ENCODE measurements at places on chromosomes 6 and 20. TPM values are rescaled to one million over a fixed set of nuclear protein-coding genes. Genes with fewer than 3 reads are reported as not detected.

The EEF1A2 gene
- 6.4 TPM for total RNA-seq

The HLA-DQB2 gene
- not detected for total RNA-seq

The LRRC73 gene
- 2.1 TPM for total RNA-seq

The RNF146 gene
- total RNA-seq, result 19.0 TPM

The SLC12A5 gene
- not detected for total RNA-seq

The COL9A3 gene
- 6.1 TPM for total RNA-seq

The TNF gene
- 4.0 TPM for total RNA-seq

The SFT2D1 gene
- total RNA-seq, result 47.1 TPM

The UBD gene
- 10.1 TPM for total RNA-seq

The MOXD1 gene
- total RNA-seq, result 0.71 TPM

The PI16 gene
- not detected for total RNA-seq

The DCDC2 gene
- 0.51 TPM for total RNA-seq

The SNAP25 gene
- 0.80 TPM for total RNA-seq

DNA sequence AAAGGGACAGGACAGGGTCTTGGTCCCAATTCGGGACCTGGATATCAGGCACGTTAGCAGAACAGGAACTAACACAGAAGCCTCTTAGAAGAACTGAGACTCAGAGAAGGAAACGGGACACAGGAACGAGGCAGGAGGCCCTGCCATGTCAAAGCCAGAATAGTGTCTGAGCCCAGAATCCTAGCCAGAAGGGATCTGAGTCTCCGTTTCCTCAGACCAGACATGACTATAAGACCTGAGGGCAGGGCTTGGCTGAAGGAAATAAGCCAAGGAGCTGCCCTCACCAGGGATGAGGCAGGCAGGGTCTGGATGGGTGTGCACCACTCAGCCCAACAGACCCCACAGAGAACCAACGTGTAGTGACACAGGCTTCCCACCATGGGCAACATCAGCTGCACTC, 40.3 kb downstream of the TRERF1 start:
- DNase-seq, result no peak

GRCh38 chr6:10736731-10737130, 10.9 kb upstream of the TMEM14B start:
- no peak for DNase-seq

DNA sequence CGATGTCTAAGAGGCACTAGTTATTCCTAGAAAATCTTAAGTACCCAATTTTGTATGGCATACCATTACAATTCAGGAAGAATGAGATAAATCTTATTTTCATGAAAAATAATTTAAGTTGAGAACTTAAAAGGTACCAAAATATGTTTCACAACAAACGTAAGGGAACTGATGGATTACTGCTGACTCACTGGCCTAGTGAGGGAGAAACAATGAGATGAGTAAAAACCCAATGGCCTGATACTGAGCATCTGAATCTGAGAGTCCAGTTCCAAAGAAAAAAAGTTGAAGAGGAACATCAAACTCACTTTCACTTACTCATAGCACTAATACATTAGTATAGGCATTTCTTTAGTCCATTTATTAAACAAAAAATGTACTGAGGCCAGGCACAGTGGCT, 56.0 kb downstream of the MDN1 start:
- no peak for DNase-seq

DNA sequence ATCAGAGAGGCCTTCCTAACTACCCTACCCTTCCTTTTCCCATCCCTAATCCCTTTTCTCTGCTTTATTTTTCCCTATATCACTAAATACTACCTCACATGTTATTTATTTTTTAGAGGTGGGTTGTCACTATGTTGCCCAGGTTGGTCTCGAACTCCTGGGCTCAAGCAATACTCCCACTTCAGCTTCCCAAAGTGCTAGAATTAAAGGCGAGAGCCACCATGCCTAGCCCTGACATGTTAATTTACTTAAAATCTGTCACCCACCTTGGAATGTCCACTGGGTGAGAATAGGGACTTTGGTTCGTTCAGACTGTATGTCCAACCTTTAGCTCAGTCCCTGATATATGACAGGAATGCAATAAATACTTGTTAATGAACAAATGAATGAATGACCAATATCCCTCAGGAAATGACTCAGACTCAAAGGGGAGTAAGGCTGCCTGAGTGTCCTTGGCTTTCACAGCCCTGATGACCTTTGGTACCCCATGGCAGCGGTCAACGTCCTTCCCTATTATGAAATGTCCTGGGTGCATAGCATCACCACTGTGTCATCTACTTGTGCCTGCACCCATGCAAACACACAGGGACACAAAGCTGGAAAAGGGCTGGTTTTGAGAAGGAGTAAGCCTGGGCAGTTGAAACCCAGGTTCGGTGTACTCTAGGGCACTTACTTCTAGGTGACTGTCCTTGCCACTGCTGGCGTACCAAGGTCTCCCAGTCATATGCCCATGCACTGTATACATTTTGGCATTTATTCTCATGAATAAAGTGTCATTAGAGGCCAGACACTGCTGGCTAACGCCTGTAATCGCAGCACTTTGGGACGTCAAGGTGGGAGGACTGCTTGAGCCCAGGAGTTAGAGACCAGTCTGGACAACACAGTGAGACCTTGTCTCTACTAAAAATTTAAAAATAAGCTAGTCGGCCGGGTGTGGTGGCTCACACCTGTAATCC, 26.5 kb downstream of the BCL2L1 start:
- peak; percentile 64 for DNase-seq

DNA sequence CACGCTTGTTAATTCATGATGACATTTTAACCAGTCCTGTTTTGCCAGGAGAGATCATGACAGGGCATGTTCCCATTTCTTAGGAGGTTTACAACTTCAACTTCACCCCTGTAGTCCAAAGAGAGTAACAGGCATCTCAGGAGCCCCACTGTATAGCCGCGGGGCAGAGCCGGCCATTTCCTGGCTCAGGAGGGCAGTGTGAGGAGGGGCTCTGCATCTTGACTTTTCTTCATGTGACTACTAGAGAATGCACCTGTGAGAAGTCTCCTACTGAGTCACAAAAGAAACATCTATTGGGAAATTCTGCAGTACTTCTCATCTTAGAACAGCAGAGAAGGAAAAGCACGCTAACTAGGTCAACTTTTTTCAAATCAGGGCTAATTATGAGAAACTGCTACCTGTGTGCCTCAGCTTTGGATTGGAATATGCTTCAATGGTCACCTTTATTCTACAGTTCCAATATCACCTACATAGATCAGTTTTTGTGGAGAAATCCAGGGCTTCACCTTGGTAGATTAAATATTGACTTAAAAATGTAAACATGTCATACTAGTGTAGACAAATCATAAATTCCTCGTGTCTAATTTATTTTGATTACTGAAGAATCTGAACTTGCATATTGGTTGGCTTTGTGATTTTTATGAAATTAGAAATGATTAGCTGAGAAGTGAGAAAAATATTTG, 28.6 kb upstream of the SIM1 start:
- DNase-seq, result no peak

GRCh38 chr6:34717466-34717865, 20.9 kb upstream of the ILRUN start:
- DNase-seq, result peak; percentile 19

DNA sequence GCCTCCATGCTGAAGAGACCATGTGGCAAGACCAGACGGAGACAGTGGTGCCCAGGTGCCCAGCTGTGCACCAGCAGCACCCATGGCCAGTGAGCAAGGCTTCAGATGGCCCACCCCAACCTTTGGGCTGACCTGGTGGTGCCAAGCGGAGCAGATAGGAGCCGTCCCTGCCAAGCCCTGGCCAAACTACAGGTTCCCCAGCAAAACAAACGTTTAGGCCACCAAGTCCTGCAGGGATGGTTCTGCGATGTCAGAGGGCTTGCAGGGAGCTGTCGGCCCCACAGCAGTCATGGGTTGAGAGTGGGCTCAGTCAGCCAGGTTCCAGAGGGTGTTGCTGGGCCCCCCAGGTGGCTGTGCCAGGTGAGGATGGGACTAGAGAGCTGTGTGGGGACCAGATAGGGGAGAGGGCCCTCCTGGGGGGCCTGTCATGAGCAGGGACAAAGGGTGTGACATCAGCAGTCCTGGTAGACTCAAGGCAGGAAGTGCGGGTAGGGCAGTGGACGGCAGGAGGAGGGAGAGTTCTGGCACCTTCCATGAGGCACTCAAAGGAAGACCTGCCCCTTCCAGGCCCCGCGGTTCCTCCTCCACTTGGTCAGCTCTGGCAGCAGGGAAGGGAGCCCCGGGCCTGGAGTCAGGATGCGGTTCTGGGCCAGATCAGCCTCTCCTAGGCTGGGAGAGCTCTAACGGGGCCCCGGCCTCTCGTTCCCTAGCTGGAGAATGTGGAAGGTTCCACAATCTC, 342.4 kb downstream of the ZFAND3 start:
- no peak for DNase-seq

GRCh38 chr20:46013829-46014516, 5.3 kb downstream of the MMP9 start:
- DNase-seq, result peak; percentile 67

- DNase-seq, result no peak
These were observed 57.2 kb downstream of the MTFR2 start for GRCh38 chr6:136192902-136193301.

DNA sequence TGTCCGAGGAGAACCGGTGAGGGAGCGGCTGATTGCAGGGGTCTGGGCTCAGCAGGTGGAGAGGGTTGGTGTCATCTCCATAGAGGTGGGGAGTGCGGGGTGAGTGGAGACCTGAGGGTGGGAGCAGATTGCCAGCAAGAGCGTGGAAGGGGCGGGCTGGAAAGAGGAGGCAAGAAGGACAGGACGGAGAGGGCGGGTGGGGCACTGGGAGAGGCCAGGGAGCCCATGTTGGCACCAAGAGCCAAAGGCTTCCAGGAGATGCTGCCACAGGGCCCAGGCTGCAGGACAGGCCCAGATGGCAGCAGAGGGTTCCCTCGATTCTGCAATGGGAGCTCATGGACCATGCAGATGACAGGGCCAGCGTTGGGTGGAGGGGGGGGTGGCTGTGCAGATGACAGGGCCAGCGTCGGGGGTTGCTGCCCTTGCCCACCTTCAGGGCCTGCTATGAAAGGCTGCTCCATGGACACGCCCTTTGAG, 105.4 kb downstream of the TMEM242 start:
- DNase-seq, result no peak

DNA sequence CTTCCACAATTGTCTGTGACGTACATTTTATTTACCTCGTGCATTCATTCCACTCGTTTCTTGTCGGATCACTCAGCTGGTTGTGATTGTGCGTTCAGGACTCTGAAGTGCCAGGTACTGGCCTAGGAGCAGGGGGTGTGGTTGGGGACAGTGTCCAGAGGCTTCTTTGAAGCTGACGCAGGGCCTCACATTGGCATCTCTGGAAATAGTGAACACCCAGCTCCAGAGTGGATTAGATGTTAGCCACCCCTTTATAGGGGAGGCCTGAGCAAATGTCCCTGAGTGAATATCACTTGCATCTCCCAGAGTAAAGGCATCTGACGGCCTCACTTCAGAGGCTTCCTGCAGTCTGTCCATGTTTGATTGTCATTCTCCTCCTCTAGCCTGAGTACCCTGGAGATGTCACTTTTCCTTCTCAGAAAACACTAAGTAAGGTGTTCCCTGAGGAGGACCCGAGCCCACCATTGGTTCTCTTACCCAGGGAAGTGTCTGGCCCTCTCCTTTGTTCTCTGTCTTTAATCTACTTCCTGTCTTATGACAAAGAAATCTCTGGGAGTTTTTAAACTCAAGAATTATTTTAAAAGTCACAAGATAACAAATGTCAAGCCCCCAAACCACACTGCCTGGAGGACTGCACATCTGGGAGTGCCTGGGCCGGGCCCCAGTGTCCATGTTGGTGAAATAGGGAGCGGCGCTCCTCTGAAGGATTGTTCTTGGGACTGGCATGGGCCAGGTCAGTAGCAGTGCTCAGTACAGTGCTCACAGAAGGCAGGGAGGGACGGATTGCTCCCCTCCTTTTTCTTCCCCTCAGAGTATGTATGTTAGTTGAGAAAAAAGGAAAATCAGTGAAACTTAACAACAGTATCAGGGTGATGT, 10.8 kb downstream of the STX16 start:
- no peak for DNase-seq

DNA sequence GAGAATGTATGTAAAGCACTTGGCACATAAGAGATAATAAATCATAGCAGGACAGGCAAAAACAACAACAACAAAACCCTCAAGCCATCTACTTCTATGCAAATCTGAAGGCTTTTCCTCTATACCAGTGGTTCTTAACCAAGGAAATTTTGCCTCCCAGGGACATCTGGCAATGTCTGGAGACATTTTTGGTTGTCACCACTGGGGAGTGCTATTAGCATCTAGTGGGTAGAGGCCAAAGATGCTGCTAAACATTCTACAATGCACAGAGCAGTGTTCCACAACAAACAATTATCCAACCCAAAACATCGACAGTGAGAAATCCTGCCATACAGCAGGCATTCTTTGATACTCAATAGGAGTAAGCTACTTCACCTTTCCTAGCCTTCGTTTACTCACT, 28.2 kb downstream of the NDRG3 start:
- no peak for DNase-seq

DNA sequence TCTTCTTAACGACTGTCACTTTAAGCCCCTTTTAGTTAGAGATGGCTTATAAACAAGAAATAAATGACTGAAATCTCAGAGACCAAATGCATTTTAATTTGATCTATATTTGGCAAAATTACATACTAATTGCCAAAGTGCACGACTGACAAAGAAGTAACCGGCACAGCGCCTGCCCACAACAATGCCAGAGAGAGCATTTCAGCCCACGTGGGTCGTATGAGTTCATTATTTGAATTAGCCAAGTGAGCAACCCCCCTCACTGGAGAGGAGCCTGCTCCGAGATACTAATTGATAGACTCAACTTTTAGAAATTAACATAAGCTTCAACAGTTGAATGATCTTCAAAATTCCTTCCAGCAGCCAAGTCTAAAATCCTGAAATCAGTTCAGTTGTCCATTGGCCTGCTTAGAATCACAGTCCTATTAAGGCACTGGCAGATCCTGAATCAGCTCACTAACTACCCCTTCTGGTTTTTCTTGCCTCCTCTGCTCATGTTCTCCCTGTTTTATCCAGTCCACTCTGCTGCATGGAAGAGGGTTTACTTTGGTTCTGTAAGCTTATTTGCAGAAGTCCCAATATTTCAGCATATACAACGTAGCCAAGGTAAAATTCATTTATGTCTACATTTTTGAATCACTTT, 519.1 kb upstream of the AGPAT4 start:
- DNase-seq, result no peak

DNA sequence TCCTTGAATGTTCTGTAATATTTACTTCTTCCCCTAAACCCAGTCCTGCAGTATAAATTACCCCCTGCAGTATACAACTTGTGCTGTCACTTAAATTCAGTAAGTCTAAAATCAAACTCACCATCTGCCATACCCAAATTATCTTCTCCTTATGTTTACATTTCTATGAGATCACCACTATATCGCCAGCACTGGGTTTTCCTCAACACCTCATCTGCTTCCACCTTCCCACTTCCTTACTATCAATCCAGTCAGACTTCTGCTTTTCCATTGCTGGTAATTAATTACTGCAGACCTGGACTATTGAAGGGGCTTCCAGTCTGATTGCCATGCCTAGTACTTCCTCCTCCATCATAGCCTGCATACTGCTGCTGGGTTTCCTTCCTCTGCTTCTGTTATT, 15.2 kb downstream of the EFHC1 start:
- no peak for DNase-seq

GRCh38 chr6:66970373-66970772, 1263.3 kb upstream of the EYS start:
- no peak for DNase-seq

GRCh38 chr6:77466055-77466450, 2.8 kb upstream of the HTR1B start:
- peak; percentile 40 for DNase-seq
